ENCODE measurements at places on chromosomes 2 and 18. TPM values are rescaled to one million over a fixed set of nuclear protein-coding genes. Genes with fewer than 3 reads are reported as not detected.

MPHOSPH10 gene
- polyA plus RNA-seq = 43.4 TPM

HOXD1 gene
- 0.14 TPM for polyA plus RNA-seq

VWA3B gene
- not detected for polyA plus RNA-seq

FIGN gene
- 0.30 TPM for polyA plus RNA-seq

FRZB gene
- 0.57 TPM for polyA plus RNA-seq

SIX3 gene
- polyA plus RNA-seq = not detected

SPHKAP gene
- not detected for polyA plus RNA-seq

APLF gene
- 1.4 TPM for polyA plus RNA-seq

RAD51AP2 gene
- not detected for polyA plus RNA-seq

RPRD1A gene
- 32.8 TPM for polyA plus RNA-seq

C2orf78 gene
- polyA plus RNA-seq = not detected

UGT1A4 gene
- not detected for polyA plus RNA-seq

CIB4 gene
- not detected for polyA plus RNA-seq

KIF1A gene
- polyA plus RNA-seq = 0.10 TPM
